ENCODE measurements at places on chromosomes 3 and 15.
A peak's percentile ranks its signal among the peaks of the same experiment; 100 is the strongest.

DNA sequence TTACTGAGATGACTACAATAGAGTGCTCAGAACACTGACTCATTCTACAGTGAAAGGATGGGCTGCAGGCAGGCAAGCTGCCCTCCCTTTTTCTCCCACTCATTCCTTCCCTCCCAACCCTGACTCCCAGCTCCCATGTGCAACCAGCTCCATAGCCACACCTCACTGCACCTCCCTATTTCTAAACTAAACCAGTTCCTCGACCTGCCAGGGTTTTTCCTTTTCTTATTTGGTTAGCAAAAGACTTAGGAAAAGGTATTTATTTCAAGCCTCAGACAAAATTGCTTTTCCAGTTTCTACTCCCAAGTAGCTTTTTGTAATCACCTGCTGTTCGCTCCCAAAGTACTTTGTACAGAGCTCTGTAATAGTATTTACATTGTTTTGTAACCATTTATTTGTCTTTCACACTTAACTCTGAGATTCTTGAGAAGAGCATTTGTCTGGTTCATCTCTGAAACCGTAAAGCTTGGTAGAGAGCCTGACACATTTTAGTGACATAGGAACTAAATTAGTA is 2.2 kb downstream of the AADAC start:
- no peak for DNase-seq

DNA sequence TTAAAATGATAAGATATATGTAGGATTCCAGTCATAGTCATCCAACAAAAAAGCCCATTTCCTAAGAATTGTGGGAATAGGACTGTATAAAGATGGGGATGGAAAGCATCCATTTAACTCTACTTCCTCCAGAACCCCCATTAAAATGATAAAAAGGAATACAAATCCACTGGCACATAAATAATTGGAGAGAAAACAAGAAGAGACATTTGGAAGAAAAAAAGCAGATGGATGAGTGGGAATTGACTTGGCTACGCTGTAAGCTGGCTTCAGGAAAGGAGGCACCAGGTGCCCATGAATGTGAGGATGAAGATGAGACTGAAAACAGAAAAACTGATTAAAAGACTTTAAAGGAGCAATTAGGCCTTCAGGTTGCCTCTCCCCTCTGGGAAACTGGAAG is 91.8 kb downstream of the ST8SIA2 start:
- no peak for DNase-seq

GRCh38 chr15:84143753-84144314 is 91.7 kb upstream of the GOLGA6L4 start:
- no peak for DNase-seq

GRCh38 chr3:52379610-52380009 is 63.5 kb downstream of the DNAH1 start:
- DNase-seq: peak; percentile 62

DNA sequence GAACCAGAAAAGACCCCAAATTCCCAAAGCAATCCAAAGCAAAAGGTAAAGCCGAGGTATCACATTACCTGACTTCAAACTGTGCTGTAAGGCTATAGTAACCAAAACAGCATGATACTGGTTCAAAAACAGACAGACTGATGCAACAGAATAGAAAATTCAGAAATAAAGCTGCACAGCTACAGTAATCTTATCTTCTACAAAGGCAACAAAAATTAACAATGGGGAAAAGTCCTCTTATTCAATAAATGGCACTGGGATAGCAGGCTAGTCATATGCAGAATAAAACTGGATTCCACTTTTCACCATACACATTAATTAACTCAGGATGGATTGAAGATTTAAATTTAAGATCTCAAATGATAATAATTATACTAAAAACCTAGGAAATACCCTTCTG is 392.6 kb upstream of the CBLB start:
- no peak for DNase-seq

- DNase-seq: no peak
Observed at GRCh38 chr15:71443538-71443937, 328.3 kb downstream of the THSD4 start.

DNA sequence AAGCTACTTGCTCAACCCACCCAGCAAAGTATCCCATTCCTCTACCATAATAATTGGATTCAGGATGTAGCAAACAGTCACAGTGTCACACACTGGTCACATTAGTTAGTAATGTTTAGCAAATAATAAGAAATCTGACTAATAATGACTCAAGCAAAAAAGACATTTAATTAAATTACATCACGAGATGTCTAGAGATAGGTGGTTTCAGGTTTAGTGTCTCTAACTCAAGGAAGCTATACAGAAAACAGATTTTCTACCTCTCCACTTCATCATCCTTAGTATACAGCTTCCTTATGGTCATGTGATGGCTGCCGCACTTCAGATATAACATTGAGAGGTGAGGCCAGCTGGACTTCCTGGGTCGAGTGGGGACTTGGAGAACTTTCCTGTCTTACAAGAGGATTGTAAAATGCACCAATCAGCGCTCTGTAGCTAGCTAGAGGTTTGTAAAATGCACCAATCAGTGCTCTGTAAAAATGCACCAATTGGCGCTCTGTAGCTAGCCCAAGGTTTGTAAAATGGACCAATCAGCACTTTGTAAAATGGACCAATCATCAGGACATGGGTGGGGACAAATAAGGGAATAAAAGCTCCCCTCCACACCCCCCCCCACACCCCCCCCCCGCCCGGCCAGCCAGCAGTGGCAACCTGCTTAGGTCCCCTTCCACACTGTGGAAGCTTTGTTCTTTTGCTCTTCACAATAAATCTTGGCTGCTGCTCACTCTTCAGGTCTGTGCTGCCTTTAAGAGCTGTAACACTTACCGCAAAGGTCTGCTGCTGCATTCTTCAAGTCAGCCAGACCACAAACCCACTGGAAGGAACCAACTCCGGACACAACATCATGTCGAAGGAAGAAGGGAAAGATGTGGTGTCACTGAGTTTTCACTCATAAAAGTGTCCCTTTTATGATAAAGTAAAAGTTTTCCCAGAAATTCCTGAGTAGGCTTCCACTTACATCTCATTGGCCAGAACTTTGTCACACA is 24.9 kb upstream of the ARPIN start:
- no peak for DNase-seq

DNA sequence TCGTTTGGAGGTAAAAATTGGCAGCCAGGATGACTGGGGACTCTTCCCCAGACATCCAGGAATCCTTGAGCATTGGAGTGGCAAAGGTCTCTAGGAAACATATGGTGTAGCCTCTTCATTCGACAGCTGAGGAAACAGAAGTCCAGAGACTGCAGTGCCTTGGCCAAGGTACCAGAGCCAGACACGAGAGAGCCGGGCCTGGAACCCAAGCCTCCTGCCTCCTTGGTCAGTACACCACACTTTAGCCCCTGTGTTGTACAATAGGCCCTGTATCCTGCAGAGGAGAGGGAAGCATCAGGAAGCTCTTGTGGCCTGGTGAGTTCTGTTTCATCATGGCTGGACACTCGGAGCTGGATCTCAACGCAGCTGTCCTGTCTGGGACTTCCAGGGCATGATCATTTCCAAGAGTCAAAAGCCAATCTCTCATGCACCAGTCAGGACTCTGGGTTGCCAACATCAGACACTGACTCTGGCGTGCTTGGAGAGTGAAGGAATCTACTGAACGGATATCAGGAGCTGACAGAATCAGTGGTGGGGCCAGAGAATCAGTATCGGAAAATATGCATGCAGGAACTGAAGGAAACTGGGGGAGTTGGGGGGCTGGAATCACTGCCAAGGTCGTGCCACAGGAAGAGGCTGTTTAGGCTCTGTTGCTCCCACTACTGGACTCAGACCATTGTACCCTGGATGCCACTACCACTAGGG is 6.4 kb upstream of the MINAR1 start:
- no peak for DNase-seq

GRCh38 chr3:188947401-188948280 is 224.1 kb upstream of the TPRG1 start:
- peak; percentile 91 for DNase-seq

DNA sequence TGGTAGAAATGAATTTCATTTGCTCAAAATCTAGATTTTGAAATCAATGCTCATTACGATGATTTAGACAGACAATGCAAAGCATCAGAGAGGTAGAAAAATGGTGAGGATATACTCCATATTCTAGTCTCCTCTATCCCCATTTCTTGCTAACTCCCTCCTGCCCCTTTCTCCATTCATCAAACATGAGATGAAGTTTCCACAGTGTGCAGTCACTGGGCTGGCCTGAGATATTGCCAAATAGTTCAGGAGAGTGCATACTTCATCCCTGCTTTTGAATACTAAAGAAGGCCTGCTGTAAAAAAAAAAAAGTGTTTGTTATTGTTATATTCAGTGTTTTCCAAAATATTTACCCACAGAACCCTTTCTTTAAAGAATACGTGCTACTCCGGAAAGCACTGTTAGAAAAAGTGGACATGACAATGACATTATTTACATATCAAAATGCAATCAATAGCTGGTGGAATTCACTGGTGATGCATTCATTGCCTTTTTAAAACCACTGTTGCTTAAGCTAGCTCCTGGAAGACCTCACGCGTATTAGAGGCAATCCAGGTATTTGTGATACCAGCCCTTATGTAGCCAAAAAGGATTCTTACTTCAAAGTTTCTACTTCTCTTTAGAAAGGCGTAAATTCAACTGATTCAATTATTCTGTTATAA is 247.6 kb upstream of the SOX2 start:
- DNase-seq: peak; percentile 55

- DNase-seq: no peak
Observed at GRCh38 chr3:69142090-69142489, 19.7 kb upstream of the LMOD3 start.

- DNase-seq: no peak
Observed at GRCh38 chr3:125069452-125069851, 13.7 kb upstream of the HEG1 start.

GRCh38 chr3:195411836-195412235 is 31.0 kb downstream of the ACAP2 start:
- no peak for DNase-seq

DNA sequence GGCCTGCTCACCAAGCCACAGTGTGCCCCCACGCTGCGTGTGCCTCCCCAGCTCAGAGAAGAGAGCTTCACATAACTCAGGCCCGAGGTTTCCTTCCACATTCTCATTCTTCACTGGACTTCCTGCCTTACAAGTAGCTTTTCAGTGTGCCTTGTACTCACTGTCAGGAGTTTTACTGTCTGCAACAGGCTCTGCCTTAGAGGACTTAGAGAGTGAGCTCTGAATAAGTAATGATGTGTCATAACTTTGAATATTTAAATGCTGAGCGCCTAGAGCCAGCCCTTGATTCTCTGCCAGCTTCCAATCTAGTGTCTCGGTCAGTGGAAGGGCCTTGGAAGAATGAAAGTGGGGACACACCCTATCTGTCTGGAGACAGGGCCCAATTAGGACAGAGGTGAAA is 41.8 kb downstream of the ITGB5 start:
- DNase-seq: no peak

DNA sequence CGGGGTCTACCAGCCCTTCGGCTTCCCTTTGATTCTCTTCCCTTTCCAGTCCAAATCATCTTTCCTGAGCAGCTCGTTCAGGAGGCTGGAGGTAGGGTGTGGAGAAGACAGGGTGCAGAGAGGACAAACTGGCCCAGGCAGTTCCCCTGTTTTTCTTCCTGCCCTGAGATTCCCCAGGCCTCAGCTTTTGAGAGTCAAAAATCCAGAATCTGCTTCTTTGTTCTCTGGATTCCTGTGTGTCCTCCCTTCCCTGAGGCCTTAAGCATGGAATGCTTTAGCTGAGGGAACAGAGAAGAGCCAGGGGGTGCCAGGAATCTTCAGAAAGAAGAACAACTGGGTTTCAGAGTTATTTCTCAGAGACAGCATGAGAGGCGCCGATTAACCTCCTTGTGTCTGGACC is 26.7 kb upstream of the LRTM1 start:
- no peak for DNase-seq

- DNase-seq: no peak
Observed at GRCh38 chr3:59813148-59813538, 763.3 kb upstream of the CFAP20DC start.

DNA sequence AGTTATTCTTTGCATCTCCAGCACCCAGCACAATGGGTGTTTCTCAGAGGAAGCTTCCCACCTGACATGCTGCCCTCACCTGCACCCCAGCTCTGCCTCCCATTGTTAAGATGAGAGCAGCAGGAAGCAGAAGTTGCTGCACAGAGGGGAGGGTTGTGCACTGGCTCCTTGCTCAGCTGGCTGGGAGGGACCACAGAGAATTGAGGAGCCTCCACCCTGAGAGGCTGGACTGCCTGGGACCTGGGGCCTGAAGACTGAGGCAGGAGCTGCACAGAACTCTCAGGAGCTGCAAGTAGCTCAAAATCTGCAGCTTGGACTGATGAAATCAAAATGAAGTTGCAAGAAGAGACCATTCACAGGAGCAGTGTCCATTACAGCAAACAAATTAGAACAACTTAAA is 222.3 kb upstream of the LINGO1 start:
- DNase-seq: no peak

DNA sequence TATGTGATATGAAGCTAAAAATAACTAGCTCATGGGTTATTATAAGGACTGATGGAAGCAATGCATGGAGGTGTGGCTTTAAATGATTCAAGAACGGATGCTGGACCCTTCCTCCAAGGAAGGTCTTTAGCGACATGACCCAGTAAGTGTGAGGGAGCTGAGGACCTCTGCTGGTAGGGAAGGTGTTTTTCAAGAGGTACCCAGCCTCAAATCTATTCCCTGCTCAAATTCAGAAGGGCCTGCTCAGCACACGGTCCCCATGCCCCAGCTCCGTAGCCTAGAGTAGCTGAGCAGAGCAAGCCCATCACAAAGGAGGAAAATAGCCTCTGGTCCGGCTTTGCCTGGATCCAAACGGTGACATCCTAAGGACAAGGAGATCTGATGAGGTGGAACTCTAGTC is 266.2 kb upstream of the IGF1R start:
- no peak for DNase-seq
